NCI-H1048 (cell line): ENCODE measurements at places on chromosomes 11 and 22.
A peak's percentile ranks its signal among the peaks of the same experiment; 100 is the strongest.

DNA sequence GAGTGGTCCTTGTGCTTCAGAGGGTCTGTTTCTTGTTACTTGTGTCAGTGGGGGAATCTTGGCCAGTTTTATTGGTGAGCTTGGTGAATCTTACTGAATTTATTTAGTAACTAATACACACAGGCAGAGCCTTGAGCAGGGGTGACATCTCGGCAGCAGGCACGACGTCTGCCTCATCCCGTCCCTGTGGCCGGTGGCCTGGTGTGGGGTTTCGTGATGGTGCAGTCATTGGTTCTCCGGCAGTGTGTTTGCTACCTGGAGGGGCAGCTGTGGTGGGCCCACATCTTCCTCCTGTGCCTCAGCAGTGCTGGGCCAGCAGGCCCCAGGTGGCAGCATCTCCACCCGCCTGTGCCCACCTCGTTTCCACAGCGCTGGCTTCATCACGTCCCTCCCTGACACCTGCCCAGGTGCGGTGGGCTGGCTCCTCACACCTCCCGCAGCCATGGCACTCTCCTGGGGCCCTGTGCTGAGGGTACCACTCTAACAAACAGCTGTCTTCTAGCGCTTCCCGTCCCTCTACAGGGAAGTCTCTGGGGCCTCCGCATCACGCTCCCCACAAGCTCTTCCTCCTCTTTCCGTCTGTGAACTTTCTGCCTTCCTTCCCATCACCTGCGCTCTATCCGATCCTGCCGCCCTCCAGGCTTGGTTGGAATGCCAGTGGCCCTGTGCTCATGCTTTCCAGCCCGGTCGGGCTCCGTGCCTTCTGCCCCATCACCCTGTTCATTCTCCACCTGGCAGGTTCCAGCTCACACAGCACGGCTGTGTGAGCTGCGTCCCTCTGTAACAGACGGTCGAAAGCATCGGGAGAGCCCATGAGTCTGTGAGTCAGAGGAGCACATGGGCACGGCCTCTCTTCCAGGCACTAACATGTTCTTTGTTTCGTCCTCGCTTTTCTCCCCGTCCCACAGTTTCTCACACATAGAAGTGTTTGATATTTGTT lies 203.4 kb downstream of the TBC1D22A start:
- DNase-seq, result no peak

- peak; percentile 93 for DNase-seq
Observed at GRCh38 chr22:31107178-31107893, at the start of gene SELENOM. Gene SELENOM, minus strand, starts transcription at chr22:31107568. Its CDS starts 63 bp downstream, at chr22:31107505.

DNA sequence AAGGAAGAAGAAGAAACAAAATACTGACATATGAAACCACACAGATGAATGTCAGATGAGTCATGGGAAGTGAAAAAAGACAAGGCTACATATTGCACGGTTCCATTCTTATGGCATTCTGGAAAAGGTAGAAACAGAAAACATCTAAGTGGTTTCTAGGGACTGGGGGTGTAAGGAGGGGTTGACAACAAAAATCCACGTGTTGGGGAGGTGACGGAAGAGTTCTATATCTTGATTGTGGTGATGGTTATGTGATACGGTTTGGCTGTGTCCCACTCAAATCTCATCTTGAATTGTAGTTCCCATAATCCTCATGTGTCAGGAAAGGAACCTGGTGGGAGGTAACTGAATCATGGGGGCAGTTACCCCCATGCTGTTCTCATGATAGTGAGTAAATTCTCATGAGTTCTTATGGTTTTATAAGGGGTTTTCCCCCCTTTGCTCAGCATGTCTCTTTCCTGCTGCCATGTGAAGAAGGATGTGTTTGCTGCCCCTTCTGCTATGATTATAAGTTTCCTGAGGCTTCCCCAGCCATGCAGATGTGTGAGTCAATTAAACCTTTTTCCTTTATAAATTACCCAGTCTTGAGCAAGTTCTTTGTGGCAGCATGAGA lies 6.4 kb upstream of the ARFGAP3 start:
- DNase-seq, result no peak

GRCh38 chr11:95465887-95466286 lies 234.9 kb upstream of the SESN3 start:
- DNase-seq, result no peak

GRCh38 chr22:34236527-34236926 lies 316.3 kb upstream of the LARGE1 start:
- DNase-seq, result no peak

GRCh38 chr11:25163421-25163820 lies 666.6 kb downstream of the LUZP2 start:
- no peak for DNase-seq

DNA sequence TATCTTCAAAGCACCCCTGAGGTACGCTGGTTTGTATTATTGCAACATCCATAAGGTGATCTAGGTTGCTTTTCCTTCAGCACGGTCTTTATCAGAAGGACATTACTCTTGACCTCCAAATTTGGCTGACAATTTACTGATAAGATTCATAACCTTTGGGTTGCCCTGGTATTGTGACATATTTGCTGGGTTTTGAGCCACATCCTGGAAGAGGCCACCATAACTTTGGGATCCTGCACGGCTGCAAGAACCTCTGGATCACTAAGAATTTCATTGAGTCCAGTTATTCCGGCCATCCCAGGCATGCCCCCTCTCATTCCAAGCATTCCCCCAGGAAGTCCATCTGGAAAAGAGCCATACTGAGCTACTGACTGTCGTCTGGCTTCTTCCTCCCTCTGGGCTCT lies 6.5 kb upstream of the PLET1 start:
- no peak for DNase-seq

DNA sequence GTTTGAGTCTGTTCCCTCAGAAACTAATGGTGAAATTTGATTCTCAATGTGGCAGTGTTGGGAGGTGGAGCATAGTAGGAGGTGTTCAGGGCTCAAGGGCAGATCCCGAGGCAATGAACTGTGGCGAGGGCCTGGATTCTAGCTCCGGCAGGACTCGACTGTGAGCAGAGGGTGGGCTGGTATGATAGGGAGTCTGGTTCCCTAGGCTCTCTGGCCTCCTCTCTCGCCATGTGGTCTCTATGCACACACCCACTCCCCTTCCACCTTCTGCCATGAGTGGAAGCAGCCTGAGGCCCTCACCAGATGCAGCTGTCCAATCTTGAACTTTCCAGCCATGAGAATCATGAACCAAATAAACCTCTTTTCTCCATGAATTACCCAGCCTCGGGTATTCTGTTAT lies 32.3 kb downstream of the ATP6V1E1 start:
- no peak for DNase-seq

DNA sequence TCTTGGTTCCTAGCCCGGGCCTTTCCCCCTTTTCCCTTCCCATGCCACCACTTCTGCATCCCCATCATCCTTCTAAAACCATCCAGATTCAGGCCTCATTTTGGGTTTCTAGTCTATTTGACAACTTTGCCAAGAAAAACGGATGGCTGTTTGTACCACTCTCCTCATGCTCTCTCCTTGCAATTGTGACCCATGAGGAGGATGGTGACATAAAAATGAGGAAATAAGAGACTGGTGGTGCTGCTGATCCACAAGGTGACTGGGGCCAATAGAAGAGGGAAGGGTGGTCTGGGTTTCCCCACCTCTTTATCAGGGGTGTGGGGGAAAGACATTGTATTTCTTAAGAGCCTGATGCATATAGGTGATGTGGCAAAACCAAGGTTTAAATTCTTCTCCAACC lies 1.0 kb downstream of the MS4A4A start:
- DNase-seq, result no peak

- DNase-seq, result no peak
Observed at GRCh38 chr11:126339863-126340434, 15.5 kb upstream of the ST3GAL4 start.

DNA sequence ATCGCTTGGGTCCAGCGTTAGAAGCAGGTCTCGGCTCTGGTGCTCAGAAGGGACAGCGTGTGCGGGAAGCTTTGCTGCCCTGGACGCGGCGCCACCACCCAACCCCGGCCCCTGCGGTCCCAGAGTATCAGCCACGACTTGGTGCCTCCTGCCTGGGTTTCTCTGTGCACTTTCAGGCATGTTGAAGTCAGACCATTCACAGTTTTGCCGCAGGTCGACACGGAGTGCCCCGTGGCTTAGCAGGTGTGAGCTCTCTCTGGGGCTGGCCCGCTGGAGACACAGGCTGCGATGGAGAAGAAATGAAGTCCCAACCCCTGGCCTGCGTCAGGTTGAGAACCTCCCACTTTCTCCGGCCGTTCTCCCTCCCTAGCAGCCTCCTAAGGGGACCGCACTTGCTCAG lies 494.5 kb downstream of the BRD1 start:
- DNase-seq, result no peak

- DNase-seq, result no peak
Observed at GRCh38 chr22:19382240-19382639, 49.3 kb downstream of the HIRA start.

DNA sequence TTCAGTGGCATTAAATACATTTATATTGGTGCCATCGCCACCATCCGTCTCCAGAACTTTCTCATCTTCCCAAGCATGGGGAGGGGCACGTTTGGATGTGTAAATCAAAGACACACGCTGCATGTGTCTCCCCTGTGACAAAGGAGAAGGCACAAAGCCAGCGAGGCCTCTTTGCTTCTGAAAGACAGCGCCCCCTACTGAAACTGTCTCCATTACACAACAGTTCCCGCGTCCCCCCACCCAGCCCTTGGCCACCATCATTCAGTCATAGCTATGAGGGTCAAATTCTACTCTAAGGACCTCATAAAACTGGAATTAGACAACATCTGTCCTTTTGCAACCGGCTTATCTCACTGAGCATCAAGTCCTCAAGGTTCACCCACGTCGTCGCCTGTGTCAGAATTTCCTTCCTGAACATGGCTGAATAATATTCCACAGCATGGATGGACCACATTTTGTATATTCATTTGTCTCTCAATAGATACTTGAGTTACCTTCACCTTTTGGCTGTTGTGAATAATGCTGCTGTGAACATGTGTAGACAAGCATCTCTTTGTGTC lies 64.8 kb downstream of the IGF2 start:
- DNase-seq, result no peak

DNA sequence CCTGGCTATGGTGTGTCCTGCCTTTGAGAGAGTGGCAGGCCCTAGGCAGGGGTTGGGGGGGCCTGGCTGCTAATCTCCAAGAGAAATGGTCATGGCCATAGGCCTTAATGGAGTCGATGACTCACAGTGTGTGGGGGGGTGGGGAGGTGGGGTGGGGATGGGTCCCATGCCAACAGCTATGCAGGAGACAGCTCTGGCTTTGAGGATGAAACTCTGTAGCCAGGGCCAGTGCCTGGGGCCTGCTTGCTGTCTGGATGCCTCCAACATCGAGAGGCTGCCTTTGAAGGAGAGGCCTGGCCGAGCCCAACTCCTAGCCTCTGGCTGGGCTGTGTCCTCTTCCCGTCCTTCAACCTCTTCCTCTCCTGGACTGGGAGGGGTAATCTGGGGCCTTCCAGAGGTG lies 23.9 kb upstream of the TSPAN18 start:
- DNase-seq, result no peak

DNA sequence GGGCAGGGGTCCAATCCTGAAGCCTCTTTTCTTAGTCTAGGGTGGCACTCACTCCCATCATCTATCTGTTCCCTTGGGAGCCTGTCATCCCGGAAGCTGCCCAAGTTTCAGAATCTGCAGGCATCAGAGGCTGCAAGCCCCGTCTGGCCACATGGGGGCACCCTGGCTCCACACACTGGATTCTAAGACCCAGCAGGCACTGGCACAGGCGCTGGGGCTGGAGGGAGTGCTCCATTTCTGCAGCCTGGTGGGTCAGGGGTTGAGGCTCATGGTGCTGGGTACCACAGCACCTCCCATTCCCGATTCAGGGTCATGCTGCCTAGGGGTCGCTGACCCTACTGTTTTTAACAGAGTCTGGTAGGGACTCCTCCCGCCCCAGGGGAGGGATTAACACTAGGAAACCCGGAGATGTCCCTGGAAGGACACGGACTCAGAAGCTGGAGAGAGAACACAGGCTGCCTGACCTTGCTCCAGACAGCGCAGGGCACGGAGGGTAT lies 243.9 kb upstream of the SYN3 start:
- DNase-seq, result peak; percentile 51

DNA sequence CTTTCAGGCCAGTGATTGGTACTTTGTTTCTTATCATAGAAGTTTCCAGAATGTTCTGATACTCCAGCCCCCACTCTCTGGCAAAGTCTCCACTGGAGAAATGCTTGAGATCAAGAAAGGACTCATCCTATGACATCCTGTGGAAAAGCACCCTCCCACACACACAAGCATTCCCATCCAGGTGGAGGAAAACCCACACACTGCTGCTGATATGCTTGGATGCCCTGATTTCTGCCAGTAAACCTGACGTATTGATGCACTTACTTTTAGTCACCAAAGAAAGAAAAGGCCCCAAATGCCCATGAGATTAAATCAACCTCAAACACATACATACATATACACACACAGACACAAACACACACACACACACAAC lies 9.2 kb upstream of the SLC5A12 start:
- DNase-seq, result no peak

DNA sequence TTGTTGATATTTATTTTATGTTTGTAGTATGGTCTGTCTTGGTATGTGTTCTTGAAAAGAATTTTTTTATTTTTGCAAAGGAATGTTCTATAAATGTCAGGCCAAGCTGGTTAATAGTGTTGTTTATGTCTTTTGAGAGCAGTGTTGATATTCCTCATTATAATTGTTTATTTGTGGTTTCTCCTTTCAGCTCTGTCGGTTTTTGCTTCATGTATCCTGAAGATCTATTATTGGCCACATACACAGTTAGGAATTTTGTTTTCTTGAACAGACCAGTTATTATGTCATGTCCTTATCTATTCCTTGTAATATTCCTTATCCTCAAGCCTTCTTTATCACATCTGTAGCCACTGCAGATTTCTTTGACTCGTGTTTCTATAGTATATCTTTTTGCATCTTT lies 56.5 kb downstream of the PDHX start:
- DNase-seq, result no peak
